ENCODE measurements at places on chromosomes 12 and 14.
A peak's percentile ranks its signal among the peaks of the same experiment; 100 is the strongest.

- DNase-seq, result no peak
These were observed 88.3 kb upstream of the ATP2B1 start for GRCh38 chr12:89796798-89797382.

- no peak for DNase-seq
These were observed 237.6 kb upstream of the CRY1 start for GRCh38 chr12:107330831-107331431.

DNA sequence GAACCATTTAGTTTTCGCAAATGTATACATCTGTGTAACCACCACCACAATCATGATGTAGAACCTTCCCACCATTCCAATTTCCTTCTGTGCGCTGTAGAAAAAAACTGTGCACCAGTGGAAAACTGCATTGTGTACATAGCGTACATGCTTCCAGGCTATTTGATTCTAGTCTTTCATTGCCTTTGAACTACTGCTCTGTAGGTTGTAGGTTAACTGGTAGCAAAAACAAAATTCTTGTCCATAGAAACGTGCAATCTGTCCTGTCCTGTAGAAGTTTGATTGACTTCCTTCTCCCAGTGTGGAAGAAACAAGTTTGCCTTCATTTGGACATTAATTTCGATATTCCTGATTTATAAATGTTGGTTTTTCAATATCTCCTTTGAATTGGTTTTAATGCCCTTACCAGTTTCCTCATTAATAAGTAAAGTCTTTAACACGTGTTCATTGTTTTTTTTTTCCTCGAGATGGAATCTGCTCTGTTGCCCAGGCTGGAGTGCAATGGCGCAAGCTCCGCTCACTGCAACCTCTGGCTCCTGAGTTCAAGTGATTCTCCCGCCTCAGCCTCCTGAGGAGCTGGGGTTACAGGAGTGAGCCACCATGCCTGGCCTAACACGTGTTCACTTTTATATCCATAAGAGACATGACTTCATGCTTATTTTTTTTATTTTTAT lies 3.6 kb upstream of the ISM2 start:
- DNase-seq, result no peak

DNA sequence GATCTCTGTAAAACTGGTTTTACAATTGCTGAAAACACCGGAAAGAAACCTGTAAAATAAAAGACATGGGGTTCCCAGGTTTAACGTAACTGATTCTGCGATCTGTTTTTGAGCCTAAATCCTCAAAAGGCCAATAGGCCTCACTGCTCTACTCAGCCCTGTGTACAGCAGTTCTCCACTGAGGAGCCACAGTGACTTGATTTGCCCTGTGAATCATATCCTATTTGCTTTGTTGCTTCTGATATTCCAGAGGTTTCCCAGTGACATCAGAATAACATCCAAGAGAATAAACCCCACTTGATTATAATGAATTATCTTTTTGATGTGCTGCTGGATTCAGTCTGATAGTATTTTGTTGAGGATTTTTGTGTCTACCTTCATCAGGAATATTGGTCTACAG lies 27.5 kb downstream of the MDM1 start:
- peak; percentile 41 for DNase-seq

DNA sequence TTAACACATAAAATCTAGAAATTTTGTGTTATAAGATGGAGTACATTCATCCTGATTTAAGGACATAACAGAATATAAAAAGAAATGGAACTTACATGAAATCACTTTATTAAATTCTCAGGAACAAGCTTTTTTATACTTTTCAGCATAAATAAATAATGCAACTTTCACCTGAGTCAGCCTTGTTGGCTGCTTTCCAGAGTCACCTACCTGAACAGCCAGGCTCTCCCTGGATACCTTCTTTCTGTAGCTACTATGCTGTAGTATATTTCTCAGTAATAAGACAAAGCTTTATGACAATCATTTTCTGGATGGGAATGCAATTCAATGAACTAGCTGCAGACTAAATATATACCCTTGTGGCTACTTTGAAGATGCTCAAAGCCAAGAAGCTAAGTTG lies 111.9 kb downstream of the NTS start:
- no peak for DNase-seq

DNA sequence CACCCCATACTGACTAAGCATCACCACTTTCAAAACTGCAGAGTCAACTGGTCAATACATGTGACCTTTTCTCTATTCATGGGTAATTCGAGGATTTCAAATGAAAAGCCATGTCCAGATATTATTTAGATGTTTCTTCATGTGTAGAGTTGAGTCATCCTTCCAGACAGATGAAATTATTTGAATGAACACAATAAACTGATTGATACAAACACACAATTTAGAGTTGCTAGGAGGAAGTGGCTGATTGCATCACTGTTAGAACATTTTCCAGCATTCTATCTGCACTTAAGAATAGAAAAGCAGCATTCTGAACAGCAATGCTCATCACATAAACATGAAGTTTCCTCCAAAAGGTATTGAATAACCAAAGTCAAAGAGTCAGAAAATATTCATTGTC lies 273.5 kb upstream of the SOX5 start:
- DNase-seq, result no peak
